ENCODE measurements at places on chromosomes 3 and 15.

- DNase-seq: no peak
These were observed 87.8 kb upstream of the CTDSPL start for GRCh38 chr3:37773911-37774310.

- no peak for DNase-seq
These were observed 24.7 kb upstream of the KIF23 start for GRCh38 chr15:69389426-69389825.

GRCh38 chr3:28867836-28868235, 413.0 kb upstream of the RBMS3 start:
- DNase-seq: no peak

GRCh38 chr15:99574048-99574447, 8.3 kb downstream of the MEF2A start:
- no peak for DNase-seq

DNA sequence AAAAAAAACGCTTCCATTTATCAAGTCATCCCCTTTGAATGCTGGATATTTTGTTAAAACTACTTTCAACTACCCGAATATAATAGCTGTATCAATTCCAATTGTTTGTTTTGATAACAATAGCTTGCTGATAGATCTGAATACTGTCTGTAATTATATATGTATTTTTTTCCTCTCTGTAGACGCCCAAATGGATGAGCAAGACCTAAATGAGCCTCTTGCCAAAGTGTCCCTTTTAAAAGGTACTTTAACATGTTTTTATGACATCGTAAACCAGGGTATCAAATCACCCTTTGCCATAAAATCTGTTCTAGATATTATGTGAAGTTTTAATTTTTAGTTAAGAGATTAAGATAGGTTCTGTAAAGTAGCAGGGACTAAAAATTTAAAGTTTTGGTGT, 111.5 kb upstream of the FLNB start:
- DNase-seq: no peak

DNA sequence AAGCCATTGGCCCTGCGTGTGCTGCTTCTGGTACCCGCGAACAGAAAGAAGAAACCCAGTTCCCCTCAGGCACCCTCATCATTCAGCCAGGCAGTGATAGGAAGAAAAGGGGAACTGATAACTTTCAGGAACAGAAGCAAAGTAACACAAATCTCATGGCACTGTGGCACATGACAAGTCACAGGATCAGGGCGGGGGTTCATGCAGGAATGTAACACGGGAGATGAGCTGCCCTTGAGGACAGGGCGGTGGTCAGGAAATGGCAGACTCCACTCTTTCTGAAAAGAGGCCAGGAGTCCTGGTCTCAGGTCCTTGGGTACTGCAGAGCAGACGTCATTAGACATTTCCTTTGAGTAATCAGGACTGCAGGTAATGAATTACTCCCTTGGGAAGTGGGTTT, 95.5 kb downstream of the CCNL1 start:
- no peak for DNase-seq

- DNase-seq: no peak
These were observed 27.5 kb downstream of the RAB6B start for GRCh38 chr3:133868186-133868585.

DNA sequence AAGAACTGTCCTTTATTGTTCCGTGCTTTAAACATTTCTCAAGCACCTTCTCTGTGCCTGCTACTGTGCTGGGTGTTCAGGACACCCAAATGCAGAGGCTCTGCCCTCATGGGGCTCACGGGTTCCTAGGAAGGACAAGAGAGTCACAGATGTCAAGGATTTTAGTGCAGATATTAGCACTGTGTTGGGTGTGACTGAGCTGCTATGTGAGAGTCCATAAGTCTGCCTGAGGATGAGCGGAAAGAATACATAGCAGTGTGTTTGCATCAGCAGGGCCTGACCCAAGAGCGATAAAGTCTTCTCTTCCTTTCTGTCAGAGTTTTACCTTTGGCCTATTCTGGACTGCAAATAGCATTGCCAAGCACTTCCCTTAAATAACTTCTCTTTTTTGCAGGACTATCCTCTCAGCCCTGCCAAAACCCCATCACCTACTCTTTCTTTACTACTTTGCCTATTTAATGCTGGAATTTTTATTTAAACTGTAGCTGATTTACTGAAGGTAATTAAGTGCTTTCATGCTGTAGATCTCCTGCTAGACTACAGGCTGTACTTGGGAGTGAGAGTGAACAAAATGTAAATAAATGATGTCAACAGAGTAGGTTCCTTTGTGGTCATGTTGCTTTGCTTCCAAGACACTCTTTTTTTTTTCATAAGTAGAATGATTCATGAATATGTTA, 459.4 kb upstream of the TPRG1 start:
- no peak for DNase-seq

DNA sequence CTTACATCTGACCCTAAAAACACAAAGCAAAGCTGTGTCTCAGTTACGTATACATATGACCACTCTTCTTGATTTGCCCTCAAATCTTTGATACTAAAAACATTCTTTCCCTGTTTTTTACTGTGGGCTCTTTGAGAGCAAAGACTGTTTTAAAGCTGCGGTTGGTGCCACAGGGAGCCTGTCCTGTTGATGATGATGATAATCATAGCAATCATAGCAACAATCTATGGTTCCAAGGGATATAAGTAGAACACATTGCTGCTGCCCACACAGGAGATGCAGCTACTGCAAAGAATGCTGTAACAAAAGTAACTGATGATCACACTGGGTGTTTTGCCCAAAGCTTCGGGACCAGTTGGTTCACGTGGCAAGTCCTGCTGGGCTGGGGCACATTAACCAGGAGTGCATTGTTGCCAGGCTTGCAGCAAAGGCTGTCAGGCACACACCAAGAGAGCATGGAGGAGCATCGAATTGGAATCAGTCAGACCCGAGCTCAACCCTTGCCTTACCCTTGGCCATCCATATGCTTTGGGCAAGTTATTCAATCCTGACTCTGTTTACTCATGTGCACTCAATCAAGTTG, 131.4 kb upstream of the EIF1B start:
- DNase-seq: no peak
